WERI-Rb-1 (cell line): ENCODE measurements at places on chromosomes 13 and 19.

DNA sequence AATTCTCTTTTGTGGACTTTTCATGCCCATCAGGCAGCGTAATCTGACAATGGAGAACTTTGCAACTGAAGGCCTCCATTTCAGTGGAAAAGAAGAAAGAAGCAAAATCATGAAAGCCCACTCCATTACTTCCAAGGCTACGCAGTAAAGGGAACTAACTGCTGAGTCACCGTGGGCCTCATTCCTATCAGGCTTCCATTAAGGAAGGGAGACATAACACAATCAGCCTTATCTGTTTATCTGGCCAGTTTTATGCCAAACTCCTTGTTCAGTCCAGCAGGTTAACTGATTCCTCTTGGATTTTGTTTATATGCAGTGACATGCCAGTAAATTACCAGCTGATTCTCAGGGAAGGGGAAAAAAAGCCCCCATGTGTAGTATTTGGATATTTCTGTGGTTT is 56.8 kb upstream of the KATNAL1 start:
- DNase-seq = no peak

GRCh38 chr13:27982361-27982760 is 6.1 kb downstream of the URAD start:
- DNase-seq = no peak

DNA sequence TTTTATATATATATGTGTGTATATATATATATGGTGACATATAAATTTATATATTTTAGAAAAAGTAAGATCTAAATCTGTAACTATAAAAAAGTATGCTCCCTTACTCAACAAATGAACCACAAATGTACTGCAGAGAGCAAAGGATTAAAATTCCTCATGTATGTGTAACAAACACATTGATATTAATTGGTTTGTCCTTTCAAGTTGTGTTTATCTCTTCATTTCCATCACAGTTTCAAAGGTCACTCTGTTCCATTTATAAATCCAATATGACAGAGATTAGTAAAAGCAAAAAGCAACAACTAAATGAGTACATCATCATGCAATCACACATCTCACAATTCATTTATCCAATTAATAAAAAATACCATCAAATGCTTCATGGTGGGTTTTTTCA is 247.9 kb downstream of the DACH1 start:
- no peak for DNase-seq

GRCh38 chr13:45943965-45944364 is 92.4 kb upstream of the SIAH3 start:
- DNase-seq = no peak

- DNase-seq = peak; percentile 85
Measured at GRCh38 chr19:7680606-7681339, at the start of gene TRAPPC5. Gene TRAPPC5, plus strand, starts transcription at chr19:7680833. Its CDS starts 1,421 bp downstream, at chr19:7682254.

GRCh38 chr19:15675560-15675959 is 2.7 kb downstream of the CYP4F12 start:
- no peak for DNase-seq

GRCh38 chr19:14434543-14435319 is 1.6 kb downstream of the PKN1 start:
- DNase-seq = no peak

GRCh38 chr13:46119883-46120614 is 15.2 kb upstream of the CPB2 start:
- DNase-seq = no peak

- no peak for DNase-seq
Measured at GRCh38 chr13:44649834-44650233, 73.7 kb upstream of the TSC22D1 start.

DNA sequence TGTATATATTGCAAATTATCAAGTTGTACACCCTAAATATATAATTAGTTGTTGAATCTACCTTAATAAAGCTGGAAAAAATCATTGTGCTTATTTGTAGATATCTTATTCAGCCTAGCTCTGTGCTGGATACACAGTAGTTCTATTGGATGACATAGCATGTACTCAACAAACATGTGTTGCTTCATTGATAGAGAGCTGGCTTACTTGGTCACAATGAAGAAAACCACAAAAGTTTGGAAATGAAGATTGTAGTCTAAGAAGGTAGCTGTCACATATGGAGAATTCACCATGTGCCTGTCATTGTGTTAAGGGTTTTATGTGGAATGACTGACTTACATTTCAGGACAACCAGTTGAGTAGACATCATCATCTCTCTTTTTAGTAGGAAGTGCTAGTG is 278.9 kb downstream of the LMO7 start:
- no peak for DNase-seq

GRCh38 chr19:39499932-39500331 is 1.2 kb downstream of the DLL3 start:
- no peak for DNase-seq

DNA sequence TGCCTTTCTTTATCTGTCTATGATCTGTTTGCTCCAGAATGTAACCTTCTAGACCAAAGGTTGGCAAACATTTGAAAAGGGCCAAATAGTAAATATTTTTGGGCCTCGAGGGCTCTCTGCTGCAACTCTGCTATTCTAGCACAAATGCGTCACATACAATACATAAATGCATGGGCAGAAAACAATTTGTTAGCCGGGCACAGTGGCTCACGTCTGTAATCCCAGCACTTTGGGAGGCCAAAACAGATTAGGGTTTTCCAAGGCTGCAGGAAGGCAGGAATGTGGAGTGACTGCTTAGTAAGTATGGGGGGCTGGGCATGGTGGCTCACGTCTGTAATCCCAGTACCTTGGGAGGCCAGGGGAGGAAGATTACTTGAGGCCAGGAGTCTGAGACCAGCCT is 21.9 kb upstream of the EVI5L start:
- peak; percentile 53 for DNase-seq

GRCh38 chr13:101415358-101416174 is 742 bp downstream of the NALCN start:
- peak; percentile 28 for DNase-seq

GRCh38 chr19:32318884-32319520 is 26.4 kb upstream of the ZNF507 start:
- peak; percentile 64 for DNase-seq

GRCh38 chr19:41551212-41551610 is 24.8 kb upstream of the CEACAM21 start:
- no peak for DNase-seq

GRCh38 chr13:97441368-97441767 is 7.4 kb downstream of the RAP2A start:
- no peak for DNase-seq
